Suppressor macrophage (primary cell): ENCODE measurements at places on chromosomes 2 and 18.

GRCh38 chr2:223300326-223300725, 248.3 kb downstream of the KCNE4 start:
- DNase-seq = no peak

DNA sequence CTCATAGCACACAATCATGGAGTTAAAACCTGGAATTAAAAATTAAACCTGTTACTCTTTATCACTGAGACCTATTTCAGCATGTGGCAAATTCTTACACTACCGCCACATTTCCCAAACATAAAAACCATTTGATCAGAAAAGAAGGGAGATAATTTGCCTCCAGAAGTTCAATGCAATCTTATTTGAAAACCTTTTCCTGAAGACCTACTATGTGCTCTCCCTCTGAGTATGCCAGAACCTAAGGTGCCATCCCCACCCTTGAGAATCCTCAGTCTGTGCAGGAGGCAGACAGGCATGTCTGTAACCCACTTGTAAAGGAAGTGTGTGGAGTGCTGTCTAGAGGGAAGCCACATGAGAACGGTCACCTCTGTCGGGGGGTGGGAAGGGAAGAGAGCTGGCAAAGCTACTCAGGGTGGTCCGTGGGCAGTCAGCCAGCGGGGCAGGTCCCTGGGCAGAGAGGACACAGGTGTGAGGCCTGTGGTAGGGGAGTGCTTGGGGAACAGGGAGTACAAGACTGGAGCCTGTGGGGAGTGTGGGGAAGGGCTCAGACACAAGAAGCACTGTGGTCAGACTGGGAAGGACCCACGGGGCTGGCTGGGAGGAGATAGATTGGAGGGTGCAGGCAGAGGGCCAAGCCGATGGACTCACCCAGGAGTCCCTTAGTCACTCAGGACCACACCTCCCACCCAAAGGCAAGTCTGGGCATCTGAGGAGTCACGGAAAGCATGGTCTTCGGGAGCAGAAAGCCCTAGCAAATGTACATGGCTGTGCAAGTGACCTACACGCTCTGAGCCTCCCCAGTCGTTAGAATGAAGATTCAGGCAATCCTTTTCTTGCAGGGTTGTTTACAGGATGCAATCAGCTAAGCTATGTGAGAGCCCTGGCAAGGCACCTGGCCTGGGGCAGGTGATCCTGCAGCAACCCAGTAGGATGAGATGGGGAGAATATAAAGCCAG, 22.8 kb downstream of the CRACDL start:
- DNase-seq = no peak

DNA sequence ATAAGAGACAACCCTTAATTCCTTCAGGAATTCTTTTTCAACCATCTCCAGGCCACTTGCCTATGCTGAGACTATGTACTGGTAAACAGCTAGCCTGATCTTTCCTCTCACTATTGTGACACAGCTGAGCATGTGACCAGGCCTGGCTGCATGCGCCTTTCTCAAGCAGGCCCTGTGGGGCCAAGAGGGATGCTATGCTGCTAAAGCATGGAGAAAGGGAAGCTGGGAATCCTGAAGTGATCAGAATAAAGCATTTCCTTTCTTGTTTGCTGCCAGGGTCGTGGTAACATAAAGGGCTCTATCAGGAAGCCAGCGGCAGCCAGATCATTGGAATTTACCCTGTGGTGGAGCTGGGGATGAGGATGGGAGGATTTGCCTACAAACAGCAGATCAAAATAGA, 29.8 kb upstream of the LCLAT1 start:
- DNase-seq = peak; percentile 35

GRCh38 chr2:158103411-158104012, 1.8 kb downstream of the UPP2 start:
- no peak for DNase-seq

DNA sequence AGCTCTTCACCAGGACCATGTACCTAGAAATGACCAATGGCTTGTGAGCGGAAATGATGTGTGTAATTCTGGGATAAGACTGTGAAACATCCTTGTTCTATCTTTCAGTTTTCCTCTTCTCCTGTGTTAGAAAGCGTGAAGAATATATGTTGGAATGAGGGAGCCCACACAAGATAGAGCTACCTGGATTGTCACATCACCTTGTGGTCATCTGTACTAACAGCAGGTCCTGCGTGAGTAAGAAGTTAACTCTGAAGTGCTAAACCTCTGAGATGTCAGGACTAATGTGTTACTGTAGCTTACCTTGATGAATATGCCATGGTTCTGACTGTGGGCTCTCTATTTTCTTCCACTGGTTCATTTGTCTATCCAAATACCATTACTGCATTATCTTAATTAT, 75.6 kb downstream of the FASTKD2 start:
- no peak for DNase-seq

DNA sequence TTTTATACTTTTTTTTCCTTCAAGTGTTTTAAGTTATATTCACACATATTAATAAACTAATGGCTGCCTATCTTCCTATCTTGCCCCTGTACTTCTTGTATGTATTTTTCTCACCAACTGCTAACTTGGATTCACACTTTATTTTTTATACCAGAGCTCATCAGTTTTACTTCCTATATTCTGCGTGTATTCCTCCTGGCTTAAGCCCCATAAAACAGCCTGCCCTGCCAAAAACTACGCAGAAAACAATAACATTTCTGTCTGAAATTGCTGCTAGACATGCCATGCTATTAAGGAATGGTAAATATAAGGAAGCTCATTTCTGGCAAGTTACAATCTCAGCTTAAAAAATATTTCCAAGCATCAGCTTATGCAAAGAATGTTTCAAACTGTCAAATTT, 172.3 kb downstream of the UBE2E3 start:
- peak; percentile 9 for DNase-seq

DNA sequence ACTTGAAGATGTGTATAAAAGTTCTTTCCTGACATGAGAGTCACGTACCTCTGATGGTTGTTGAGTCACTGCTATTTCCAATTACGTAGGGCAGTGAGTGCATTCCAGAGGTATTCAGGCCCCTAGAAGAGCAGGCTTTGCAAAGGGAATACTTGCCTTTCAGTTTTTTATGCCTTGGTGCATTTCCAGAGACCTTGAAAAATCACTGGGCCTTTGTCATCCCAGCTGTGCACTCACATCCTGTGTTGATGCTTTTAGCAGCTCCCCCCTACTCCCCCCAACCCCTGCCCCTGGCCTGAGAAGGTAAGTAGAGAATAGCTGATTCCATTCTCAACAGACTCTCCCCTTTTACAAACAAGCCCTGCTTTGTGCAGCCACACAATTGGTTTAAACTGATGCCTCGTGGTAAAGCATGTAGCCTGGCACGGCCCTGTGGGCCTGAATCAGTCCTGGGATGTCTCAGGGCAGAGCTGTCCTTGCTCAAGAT, 174.2 kb downstream of the PRPF40A start:
- DNase-seq = no peak

- DNase-seq = no peak
Observed at GRCh38 chr2:144362401-144362800, 157.5 kb downstream of the ZEB2 start.

- no peak for DNase-seq
Observed at GRCh38 chr2:12270876-12271588, 445.7 kb upstream of the TRIB2 start.

DNA sequence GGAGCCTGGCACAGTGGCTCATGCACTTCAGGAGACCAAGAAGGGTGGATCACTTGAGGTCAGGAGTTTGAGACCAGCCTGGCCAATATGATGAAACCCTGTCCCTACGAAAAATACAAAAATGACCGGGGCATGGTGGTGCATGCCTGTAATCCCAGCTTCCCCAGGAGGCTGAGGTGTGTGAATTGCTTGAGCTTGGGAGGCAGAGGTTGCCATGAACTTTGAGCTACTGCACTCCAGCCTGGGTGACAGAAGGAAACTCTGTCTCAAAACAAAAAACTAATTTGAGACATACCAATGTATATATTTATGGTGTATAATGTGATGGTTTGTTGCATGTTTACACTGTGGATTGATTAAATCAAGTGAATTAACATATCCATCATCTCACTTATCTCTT, 21.8 kb upstream of the ZNF512 start:
- DNase-seq = no peak

- DNase-seq = no peak
Observed at GRCh38 chr2:133884739-133885381, 316.6 kb upstream of the NCKAP5 start.

DNA sequence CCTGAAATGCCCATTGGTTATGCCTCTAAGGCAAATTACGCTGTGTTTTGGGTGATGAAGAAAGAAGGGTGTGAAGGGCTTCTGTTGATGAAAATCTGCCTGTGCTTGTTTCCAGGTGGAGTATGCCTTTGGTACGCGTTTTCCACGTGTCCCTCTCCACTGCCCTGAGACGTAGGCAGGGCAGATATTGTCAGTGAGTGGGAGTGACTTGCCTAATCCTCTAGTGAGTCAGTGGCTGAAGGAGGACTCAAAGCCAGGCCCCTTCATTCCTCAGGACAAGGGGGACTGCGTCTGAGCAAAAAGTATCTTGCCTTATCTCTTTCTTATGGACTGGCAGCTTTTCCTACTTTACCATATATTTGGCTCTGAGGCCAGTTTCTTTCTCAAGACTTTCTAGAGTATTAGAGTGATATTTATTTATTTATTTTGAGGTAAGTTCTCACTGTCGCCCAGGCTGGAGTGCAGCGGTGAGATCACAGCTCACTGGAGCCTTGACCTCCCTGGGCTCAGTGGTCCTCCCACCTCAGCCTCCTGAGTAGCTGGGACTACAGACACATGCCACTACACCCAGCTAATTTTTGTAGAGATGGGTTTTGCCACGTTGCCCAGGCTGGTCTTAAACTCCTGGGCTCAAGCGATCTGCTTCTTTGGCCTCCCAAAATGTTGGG, 10.2 kb downstream of the RALB start:
- DNase-seq = peak; percentile 30

GRCh38 chr18:78896111-78896905, 83.3 kb upstream of the SALL3 start:
- no peak for DNase-seq

GRCh38 chr2:102042196-102043081, 50.7 kb downstream of the IL1R2 start:
- DNase-seq = no peak

- no peak for DNase-seq
Observed at GRCh38 chr2:80007777-80008503, 296.6 kb downstream of the LRRTM1 start.

GRCh38 chr2:135258193-135258592, 206.1 kb downstream of the RAB3GAP1 start:
- no peak for DNase-seq

DNA sequence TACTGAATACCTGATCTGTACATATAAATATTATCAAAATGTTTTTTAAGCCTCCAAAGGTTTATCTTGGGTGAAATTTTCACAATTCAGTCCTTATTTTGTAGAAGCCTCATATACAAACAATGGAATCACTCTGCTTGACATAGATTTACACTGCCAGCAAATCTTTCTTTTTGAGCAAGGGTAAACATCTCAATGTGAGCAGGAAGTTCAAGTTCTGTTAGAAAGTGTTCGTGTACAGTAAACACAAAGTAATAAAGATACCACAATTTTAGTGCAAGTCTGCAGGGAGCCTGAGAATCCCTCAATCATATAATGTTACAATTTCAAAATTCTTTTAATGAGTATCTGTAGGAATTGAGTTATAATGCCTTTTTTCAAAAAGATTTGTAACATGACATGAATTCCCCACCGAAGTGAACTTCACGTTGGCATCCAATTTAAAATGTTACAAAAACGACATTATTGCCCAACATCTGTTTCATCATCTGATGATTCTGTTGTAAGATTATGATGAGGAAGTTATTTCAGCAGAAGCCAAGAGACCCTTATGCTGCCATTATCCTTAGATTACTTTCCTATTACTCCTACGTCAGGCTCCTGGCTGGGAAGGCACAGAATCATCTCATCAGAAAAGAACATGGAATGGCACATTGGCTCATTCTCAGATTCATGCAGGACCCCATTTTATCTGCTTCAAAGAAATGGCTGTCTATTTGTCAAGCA, 283.9 kb upstream of the ACVR2A start:
- peak; percentile 89 for DNase-seq
